ENCODE measurements at places on chromosomes 6 and 20. TPM values are rescaled to one million over a fixed set of nuclear protein-coding genes. Genes with fewer than 3 reads are reported as not detected.

DNA sequence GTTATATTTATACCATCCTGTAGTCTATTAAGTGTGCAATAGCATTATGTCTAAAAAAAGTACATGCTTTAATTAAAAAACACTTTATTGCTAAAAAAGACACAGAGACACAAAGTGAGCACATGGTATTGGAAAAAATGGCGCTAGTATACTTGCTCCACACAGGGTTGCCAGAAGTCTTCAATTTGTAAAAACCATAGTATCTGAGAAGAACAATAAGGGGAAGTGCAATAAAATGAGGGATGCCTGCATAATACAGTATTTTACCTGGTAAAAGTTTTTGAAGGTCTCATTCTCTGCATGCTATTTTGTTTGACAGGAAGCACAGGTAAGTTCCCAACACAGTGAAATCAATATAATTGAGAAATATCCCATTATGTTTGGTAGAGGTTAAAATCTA, 1.6 kb downstream of the NOX3 start:
- no peak for DNase-seq

GRCh38 chr6:79143320-79143898, 65.4 kb upstream of the PHIP start:
- no peak for DNase-seq

GRCh38 chr6:9140172-9140571, 704.8 kb upstream of the SLC35B3 start:
- no peak for DNase-seq

DNA sequence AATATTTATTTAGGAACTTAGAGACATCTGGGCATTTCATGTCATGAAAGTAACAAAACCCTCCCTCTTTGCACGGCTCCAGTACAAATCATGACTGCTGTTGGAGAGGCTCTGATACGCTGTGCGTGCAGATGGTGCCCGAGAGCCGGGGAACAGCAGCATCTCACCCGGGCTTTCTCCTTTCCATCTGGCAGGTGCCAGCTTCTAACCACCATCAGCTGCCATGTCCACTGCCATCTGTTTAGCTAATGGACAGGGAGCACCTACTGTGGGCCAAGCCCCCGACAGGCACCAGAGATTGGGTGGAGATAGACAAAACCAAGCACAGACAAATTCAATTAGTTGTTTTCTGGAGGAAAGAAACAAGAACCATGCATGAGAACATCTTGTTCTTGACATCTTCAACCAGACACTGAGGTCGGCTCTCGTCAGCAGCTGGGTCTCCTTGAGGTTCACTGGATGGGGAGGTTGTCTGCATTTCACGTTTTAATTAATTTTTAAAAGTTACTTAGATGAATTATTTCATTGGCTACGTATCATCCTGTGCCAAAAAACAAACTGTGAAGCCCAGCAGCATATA, 323.7 kb downstream of the THBS2 start:
- DNase-seq: no peak

- DNase-seq: no peak
These were observed 107.2 kb upstream of the BTBD3 start for GRCh38 chr20:11810311-11811083.

- no peak for DNase-seq
These were observed 4.0 kb upstream of the DHX16 start for GRCh38 chr6:30676660-30677285.

GRCh38 chr6:26304797-26305640, 60.0 kb upstream of the BTN3A2 start:
- DNase-seq: no peak

NKAIN2 gene
- total RNA-seq: 0.73 TPM
